Naive thymus-derived CD4-positive, alpha-beta T cell (primary cell): ENCODE measurements at places on chromosomes 3 and 15. TPM values are rescaled to one million over a fixed set of nuclear protein-coding genes. Genes with fewer than 3 reads are reported as not detected.

The GPR171 gene
- total RNA-seq, result 73.9 TPM

DNA sequence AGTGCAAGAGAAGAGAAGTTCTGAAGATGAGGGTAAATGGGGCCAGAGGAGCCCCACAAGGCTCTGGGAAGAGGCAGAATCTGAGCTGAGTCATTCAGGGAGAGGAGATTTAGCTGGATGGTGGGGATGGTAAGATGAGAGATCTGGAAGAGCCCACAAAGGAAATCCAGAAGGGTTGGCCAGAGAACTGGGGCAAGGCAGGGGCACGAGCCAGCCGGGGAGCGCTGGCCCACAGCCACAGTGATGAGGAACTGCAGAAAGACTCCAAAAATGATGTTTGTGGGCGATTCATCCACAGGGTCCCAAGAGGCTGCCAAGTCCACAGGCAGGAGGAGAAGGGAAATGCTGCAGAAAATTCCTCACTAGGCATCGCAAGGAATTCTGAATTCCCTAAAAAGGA, 75.9 kb upstream of the ATP2B2 start:
- no peaks in the 10 kb centered on the region for H3K27me3 ChIP-seq
- H3K4me3 ChIP-seq, result no peak overlapping the region
- no peak overlapping the region for H3K27ac ChIP-seq
- no peaks in the 10 kb centered on the region for H3K4me1 ChIP-seq

- H3K4me1 ChIP-seq, result peaks cover 45% of the 10 kb centered on the region
- no peak overlapping the region for H3K4me3 ChIP-seq
- H3K27me3 ChIP-seq, result no peaks in the 10 kb centered on the region
- H3K27ac ChIP-seq, result peak overlapping the region; percentile 33
Observed at GRCh38 chr15:68789534-68790241, 31.0 kb downstream of the ANP32A start.

DNA sequence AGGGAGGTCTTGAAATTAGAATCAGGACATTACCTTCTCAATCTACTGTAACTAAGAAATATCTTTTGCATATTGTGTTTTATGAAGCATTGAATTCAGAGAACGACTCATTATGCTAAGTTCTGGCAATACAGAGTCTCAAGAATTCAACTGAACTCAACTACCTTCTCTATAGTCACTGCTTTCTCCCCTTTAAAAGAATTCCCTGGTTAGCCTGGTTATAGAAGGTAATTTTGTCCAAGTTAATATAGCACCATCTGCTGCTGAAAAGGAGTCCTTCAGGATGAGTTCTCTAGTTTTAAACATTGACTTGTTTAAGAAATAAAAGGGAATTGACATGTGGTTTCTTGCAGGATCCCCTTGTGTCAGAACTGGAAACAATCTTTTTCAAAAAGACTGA, 60.2 kb downstream of the IL16 start:
- no peak overlapping the region for H3K27ac ChIP-seq
- no peaks in the 10 kb centered on the region for H3K27me3 ChIP-seq
- no peaks in the 10 kb centered on the region for H3K36me3 ChIP-seq
- no peaks in the 10 kb centered on the region for H3K4me1 ChIP-seq
- H3K4me3 ChIP-seq, result no peak overlapping the region
- DNase-seq, result no peak

DNA sequence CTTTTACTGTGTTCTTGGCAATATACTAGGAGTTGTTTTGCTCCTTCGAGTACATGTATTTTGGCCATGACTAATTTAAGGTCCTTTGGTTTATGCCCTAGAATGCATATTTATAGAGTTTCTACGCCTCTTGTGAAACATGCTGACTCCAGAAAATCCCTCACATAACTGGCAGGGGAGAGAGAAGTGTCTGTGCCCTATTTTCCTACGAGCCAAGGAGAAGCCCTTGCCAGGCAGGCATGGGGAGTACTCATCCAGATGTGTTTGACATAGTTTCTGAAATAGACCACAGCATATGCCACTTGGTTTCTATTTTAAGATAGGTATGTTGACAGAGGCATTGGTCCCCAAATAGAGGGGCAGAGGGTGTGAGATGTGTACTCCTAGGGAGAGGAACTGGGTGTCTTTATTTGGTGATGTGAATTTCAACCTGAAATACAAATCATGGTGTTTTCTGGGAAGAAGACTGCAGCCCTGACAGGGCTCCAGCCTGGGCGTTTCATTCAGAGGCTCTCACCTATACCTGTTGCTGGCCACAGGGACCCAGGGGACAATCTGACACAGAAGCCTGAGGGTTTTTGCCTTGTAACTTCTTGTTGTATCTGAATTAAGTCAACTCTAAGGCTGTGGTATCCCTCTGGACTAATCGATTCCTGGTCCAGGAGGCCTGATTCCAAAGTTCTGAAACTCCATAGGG, 267.8 kb upstream of the C2CD4B start:
- no peaks in the 10 kb centered on the region for H3K36me3 ChIP-seq
- H3K27ac ChIP-seq, result no peak overlapping the region
- no peak overlapping the region for H3K4me3 ChIP-seq
- no peak for DNase-seq
- H3K4me1 ChIP-seq, result no peaks in the 10 kb centered on the region
- H3K27me3 ChIP-seq, result no peaks in the 10 kb centered on the region

GRCh38 chr15:85026304-85027032, 44.8 kb downstream of the PDE8A start:
- H3K4me3 ChIP-seq, result no peak overlapping the region
- peaks cover 19% of the 10 kb centered on the region for H3K4me1 ChIP-seq
- no peaks in the 10 kb centered on the region for H3K36me3 ChIP-seq

GRCh38 chr3:182732232-182733015, 60.9 kb upstream of the ATP11B start:
- H3K27me3 ChIP-seq, result no peaks in the 10 kb centered on the region
- no peak overlapping the region for H3K27ac ChIP-seq
- no peaks in the 10 kb centered on the region for H3K36me3 ChIP-seq
- no peak for DNase-seq

The ASB14 gene
- not detected for total RNA-seq
